ENCODE measurements at places on chromosomes 5 and 9. TPM values are rescaled to one million over a fixed set of nuclear protein-coding genes. Genes with fewer than 3 reads are reported as not detected.

Gene ZNF300
- 5.2 TPM for total RNA-seq

Gene RUSC2
- total RNA-seq = 29.2 TPM

Gene IFNB1
- not detected for total RNA-seq

Gene LCN2
- 2.1 TPM for total RNA-seq

Gene SHOC1
- not detected for total RNA-seq

Gene TNC
- total RNA-seq = 30.8 TPM

Gene MYO10
- total RNA-seq = 27.1 TPM

Gene FCN1
- total RNA-seq = 5.2 TPM

All from skeletal muscle tissue (tissue), 5 donors.